ENCODE measurements at places on chromosomes 2 and 18.

DNA sequence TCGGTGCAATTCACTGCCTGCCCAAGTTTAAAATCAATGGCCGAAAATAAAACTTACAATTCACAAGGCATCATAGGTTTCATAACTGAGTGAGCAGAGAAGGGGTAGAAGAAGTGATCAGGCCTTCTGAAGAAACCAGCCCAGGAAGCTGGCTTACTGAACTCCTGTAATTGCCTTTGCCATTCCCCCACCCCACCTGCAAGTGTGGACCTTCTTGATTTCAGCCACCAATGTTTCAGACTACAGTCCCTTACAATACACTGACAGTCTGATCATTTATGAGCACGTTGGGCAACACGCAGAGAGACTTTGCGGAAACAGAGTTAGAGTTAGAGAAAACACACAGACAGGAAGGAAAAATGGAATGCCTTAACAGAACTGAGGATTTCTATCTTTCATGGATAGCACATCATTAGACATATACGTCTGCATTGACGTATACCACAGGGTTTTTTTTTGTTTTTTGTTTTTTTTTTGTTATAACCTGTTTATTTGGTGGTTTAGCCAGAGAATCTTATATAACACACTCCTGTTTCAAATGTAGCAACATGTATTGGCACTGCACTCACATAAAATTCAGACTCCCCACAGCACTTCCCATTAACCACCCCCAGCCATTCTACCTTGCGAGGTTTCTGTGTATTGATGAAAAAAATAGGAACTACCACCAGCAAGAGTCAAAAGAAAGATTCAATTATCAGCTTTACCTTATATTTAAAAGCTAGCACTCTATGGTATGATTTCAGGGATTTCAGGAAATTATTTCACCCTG lies 126.4 kb downstream of the CACNB4 start:
- no peak for DNase-seq

DNA sequence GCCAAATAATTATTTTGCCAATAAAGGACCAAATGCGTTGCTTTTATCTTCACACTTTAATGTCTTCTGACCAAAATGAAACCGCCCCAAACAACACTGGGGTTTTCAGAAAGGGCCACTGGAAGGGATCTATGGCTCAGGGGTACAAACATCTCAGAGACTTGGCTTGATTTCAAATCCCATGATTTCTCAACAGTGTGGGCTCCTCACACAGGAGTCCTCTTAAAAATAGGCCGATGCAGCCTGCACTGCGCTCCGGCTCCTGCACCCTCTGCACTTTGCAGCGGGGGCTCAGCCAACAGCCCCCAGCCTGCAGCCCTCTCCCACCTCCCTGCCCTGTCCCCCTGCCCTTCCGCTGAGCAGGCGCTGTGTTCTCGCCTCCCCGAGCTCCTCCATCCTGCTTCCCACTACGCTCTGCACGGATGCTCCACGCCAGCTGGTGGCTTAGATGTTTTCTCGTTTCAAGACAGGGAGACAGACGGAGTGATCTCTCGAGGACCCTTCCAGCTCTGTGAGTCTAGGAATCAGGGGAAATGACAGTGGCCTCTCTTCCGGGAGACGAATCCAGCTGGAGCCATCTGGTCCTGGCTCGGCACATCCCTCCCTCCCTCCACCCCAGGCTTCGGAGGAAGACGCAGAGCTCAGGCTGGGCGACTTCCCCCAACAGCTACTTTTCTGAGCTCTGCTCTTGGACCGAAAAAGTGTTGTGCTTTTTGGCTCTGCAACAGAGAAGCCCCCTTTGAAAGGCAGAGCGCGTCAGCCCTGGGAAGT lies 71.4 kb downstream of the KCNF1 start:
- peak; percentile 63 for DNase-seq

DNA sequence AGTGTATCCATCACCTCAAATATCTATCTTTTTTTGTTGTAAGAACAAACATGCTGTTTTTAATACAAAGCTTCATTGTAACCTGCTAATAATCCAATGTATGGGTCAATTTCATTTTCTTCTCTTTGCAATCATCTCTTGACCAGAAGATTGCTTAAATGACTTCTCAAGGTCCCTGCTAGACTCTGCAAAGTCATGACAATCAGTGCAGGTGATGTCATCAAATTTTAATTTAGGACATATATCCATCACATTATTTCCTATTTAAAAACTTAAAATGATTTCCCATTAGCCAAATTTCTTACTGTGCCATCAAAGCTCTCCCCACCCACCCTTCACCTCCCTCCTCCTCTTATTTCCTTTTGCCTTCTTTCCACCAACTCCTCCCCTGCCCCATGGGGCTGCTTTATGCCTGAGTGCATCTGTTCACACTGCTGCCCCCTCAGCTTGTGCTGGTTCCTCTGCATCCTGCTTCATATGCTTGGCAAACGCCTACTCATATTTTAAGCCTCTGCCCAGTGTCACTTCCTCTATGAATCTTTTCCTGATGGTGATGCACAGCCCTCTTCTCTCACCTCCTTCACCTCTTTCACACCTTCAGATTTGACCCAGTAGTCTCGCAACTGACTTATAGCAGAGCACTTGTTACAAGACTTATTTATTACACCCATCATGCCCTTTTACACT lies 20.3 kb downstream of the PLEK start:
- no peak for DNase-seq

GRCh38 chr2:134640494-134640893 lies 78.3 kb downstream of the TMEM163 start:
- DNase-seq, result no peak

GRCh38 chr2:49309461-49309860 lies 155.1 kb upstream of the FSHR start:
- no peak for DNase-seq

- DNase-seq, result peak; percentile 58
Observed at GRCh38 chr2:24984912-24985311, 13.2 kb upstream of the DNAJC27 start.

DNA sequence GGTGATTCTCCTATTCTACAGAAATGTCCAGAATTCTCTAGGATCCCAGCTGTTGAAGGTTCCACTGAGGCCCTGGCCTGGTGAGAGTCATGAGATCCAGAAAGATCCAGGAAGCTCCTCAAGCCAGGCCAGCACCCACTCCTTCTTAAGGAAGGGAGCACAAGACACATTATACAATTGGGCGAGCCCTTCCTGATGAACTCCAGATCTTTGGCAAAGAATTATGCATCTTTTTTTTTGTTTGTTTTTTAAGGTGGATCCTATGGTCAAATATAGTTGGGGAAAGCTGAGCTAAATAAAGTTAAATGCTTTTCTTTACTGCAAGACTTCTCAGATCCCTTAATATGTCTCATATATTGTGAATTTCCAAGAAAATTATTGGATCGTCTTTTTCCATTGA lies 37.0 kb upstream of the LOXHD1 start:
- DNase-seq, result no peak

GRCh38 chr2:128628206-128628605 lies 309.5 kb upstream of the HS6ST1 start:
- DNase-seq, result no peak

- DNase-seq, result no peak
Observed at GRCh38 chr2:14082640-14083039, 549.9 kb upstream of the LRATD1 start.

Data from right renal cortex interstitium (tissue), 3 donors.